ENCODE measurements at places on chromosomes 5 and 9. TPM values are rescaled to one million over a fixed set of nuclear protein-coding genes. Genes with fewer than 3 reads are reported as not detected.

ENTREP1 gene
- total RNA-seq: 3.3 TPM

PDCD1LG2 gene
- total RNA-seq: 27.8 TPM

IL33 gene
- total RNA-seq: 0.60 TPM

PPP3R2 gene
- total RNA-seq: not detected

TPPP gene
- 0.07 TPM for total RNA-seq

RCL1 gene
- total RNA-seq: 13.9 TPM

CARD9 gene
- under 0.01 TPM for total RNA-seq

FAM13B gene
- total RNA-seq: 5.1 TPM

SRP19 gene
- total RNA-seq: 116 TPM

COL27A1 gene
- total RNA-seq: 5.5 TPM

SLC6A3 gene
- not detected for total RNA-seq

IFNB1 gene
- total RNA-seq: 0.13 TPM

FST gene
- 13.3 TPM for total RNA-seq

AGXT2 gene
- total RNA-seq: not detected

TRIO gene
- total RNA-seq: 132 TPM

BAAT gene
- total RNA-seq: not detected

PCDHGB7 gene
- total RNA-seq: 3.1 TPM

ADGRD2 gene
- not detected for total RNA-seq

FREM1 gene
- total RNA-seq: not detected

CER1 gene
- not detected for total RNA-seq

FGF18 gene
- not detected for total RNA-seq

PDE8B gene
- not detected for total RNA-seq

GABRB2 gene
- not detected for total RNA-seq

SLC25A2 gene
- 0.15 TPM for total RNA-seq

AFAP1L1 gene
- 72.3 TPM for total RNA-seq

SLC6A18 gene
- total RNA-seq: not detected

PAPPA gene
- 0.25 TPM for total RNA-seq

PCDHB5 gene
- total RNA-seq: 0.47 TPM

MEIKIN gene
- not detected for total RNA-seq

ARSI gene
- 0.49 TPM for total RNA-seq

HMCN2 gene
- total RNA-seq: not detected

SARDH gene
- not detected for total RNA-seq

TMEM8B gene
- total RNA-seq: 0.27 TPM

SPINK5 gene
- total RNA-seq: 0.25 TPM

TNFSF15 gene
- 0.13 TPM for total RNA-seq

RMRP gene
- 1,920 TPM for total RNA-seq

GPR21 gene
- not detected for total RNA-seq

SCGB3A2 gene
- total RNA-seq: not detected

GRIN3A gene
- not detected for total RNA-seq

ADAMTS6 gene
- total RNA-seq: 20.6 TPM

NTNG2 gene
- total RNA-seq: not detected

EPB41L4A gene
- total RNA-seq: 10.6 TPM

KCNN2 gene
- 1.6 TPM for total RNA-seq

SLCO6A1 gene
- not detected for total RNA-seq

DOCK8 gene
- 3.0 TPM for total RNA-seq

PSAT1 gene
- 42.6 TPM for total RNA-seq

SPOCK1 gene
- 2.2 TPM for total RNA-seq

RASGEF1C gene
- total RNA-seq: not detected

INSL6 gene
- total RNA-seq: not detected

QSOX2 gene
- total RNA-seq: 15.5 TPM

KIF3A gene
- total RNA-seq: 6.6 TPM

All from mammary microvascular endothelial cell (primary cell).